GM23338 (cell line): ENCODE measurements at places on chromosomes 5 and 9. TPM values are rescaled to one million over a fixed set of nuclear protein-coding genes. Genes with fewer than 3 reads are reported as not detected.
A peak's percentile ranks its signal among the peaks of the same experiment; 100 is the strongest.

Gene CAMK4
- total RNA-seq: 5.0 and 7.3 TPM in 2 replicates

Gene ELAVL2
- 39.0 and 42.4 TPM in 2 replicates for total RNA-seq

Gene ZBED3
- 8.0 and 9.3 TPM in 2 replicates for total RNA-seq

Gene ZDHHC11B
- 1.2 and 1.3 TPM in 2 replicates for total RNA-seq

- DNase-seq: no peak
These were observed 282.3 kb downstream of the EPB41L4A start for GRCh38 chr5:112136773-112137172.

Gene BTNL9
- 2.8 and 3.4 TPM in 2 replicates for total RNA-seq

Gene SPDL1
- 33.5 and 79.6 TPM in 2 replicates for total RNA-seq

DNA sequence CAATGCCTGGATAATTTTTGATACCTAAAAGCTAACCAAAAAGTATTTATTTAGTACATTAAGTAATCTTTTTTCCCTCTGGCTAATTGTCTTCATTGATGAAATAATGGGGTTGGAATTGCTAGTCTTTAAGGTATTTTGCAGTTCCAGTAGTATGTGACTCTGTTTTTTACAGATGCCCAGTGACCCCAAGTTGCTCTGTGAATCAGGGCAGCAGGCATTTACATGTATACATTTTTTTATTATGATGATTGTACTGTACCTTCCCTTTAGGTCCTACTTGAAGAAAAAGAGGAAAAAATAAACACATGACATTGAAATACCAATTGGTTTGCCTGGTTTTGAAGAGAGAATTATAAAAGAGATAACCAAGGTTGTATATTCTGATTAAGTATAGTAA, 385.5 kb downstream of the ADGRV1 start:
- no peak for DNase-seq

Gene PBX3
- total RNA-seq: 50.5 and 83.1 TPM in 2 replicates

Gene OR1J1
- total RNA-seq: not detected in 2 replicates

DNA sequence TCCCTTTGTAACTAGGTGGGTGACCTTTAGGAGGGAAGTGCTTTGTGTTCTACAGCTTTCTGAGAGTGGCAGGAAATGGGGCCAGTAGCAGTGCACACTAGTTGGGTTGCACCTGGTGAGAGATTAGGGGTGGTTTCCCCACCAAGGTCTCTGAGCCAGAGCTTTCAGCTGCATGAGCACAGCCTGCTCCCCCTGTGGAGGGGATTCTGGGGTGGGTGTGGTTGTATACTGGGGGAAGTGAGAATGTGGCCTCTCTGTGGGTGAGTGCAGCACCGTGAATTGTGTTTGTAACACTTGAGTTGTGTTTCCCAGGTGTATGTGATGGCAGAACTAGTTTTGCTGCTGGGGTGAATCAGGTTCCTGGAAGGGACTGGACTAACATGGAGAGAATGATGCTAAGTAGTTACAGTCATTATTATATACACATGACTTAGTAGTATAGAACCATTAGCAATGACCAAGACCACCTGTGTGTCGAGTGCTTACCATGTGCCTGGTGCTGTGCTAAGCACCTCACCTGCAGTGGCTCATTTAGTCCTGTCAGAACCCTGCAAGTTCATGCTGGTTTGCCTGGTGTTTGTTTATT, 11.8 kb upstream of the CXXC5 start:
- DNase-seq: no peak

Gene MTRR
- 39.7 and 55.9 TPM in 2 replicates for total RNA-seq

- no peak for DNase-seq
These were observed 7.6 kb downstream of the OTULIN start for GRCh38 chr5:14672082-14672481.

Gene THBS4
- total RNA-seq: 13.7 and 23.2 TPM in 2 replicates

Gene LCN6
- total RNA-seq: not detected in 2 replicates

DNA sequence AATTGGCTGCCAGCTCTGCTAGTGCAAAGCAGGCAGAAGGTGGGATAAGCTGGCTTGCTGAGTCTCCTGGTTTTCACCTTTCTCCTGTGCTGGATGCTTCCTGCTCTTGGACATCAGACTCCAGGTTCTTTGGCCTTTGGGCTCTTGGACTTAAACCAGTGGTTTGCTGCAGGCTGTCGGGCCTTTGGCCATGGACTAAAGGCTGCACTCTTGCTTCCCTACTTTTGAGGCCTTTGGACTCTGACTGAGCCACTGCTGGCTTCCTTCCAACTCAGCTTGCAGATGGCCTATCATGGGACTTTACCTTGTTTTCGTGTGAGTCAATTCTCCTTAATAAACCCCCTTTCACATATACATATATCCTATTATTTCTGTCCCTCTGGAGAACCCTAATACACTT, 1293.9 kb upstream of the CDH6 start:
- DNase-seq: no peak

DNA sequence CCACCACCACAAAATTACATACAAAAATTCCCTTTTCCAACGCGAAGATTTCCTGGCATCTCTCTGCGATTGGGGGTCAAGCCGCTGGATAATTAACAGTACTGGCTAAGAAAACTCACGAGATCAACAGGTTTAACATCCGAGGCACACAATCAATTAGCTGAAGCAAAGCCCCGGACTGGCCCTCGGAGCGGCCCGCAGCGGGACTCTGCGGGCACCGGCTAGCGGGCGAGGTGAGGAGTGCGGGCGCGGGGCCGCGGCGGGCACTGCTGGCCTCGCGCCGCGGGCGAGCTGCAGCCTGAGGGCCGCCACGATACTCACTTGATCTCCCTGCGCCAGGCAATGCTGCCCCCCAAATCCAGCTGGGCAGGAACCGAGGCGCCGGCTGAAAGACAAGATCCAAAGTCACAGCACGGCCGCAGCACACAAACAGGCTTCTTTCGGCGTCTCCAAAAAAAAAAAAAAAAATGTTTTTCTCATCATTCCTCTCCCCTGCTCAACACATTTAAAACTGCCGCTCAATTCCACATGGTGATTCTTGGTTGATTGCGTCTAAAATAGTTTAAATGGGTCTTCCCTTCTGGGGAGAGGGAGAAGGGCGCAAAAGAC, 210.2 kb downstream of the MEF2C start:
- DNase-seq: peak; percentile 87

Gene CDH6
- 0.23 and 1.1 TPM in 2 replicates for total RNA-seq

DNA sequence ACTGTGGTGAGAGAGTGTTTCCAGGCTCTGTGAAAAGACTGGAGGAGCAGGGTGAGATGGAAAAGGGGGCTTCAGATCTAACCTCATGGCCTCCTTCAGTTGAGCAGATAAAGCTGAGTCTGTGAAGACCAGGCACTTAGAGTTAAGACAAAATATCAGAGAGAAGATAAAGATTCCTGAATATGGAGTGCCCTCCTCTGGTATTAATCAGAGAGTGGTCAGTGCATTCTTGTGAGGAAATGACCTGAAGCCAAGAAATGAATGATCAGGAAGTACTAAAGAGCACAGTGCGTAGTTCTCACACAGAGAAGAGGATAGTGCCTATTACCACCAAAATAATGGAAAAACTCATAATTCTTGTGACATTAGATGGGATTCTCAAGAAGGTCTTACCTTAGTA, 1417.0 kb upstream of the ACO1 start:
- DNase-seq: peak; percentile 29

- no peak for DNase-seq
These were observed 28.9 kb upstream of the PDCD1LG2 start for GRCh38 chr9:5481322-5482040.

DNA sequence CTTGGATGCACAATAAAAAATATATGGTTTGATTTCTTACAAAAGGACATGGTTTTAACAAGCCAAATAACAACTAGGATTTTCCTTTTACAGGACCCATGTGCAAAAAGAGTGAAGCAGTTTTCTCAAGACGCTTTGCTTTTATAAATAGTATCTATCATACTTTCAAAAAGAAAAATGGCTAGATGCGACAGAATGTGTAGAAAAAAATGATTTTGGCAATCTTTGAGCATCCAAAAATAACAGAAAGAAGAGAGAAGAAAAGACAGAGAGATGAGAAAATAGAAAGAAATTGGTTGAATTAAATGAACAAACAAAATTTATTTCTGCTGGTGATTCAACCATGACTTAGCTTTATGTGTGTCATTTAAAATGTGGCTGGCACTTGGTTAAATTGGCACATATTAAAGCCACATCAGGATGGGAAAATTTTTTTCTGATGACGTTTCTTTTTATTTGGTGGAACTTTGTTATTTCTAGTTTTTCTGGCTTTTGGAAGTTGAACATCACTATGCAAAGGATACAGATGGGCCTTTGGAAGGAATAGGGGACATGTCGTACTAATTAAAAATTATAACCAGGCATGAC, 35.6 kb upstream of the NREP start:
- DNase-seq: no peak

DNA sequence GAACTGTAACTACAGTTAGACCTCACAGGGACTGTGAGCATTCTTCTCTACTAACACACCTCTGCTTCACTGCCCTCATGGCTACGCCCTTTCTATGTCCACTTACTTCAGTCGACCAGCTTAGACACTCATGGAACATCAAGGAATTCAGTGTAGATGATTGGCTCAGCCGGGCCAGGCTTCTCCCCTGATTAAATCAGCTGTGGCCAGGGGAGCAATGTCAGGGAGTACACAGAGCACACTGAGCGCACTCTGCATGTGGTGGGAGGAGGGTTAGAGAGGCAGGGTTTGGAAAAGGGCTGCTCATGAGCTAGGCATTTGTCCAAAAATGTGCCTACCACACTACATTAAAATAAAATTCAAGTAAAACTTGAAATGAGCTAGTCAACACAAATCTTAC, 400.5 kb downstream of the ARRDC3 start:
- DNase-seq: no peak

DNA sequence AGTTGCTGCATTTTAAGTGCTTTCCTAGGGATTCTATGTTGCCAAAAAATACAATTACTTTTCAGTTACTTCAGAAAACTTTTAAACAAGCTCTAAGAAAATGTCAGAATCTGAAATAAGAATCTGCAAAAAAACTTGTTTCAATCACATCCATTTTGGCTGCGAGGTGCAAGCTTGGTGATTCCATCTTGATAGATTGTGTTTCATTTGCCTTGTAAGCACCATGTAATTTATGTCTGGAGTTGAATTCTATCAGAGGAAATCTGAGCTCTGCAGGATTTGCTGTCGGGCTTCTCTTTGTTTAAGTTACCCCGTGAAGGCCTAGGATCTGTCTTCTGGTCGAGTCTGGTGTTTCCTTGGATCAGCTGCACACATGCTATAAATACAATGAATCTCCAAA, 40.4 kb upstream of the MAN2A1 start:
- no peak for DNase-seq

DNA sequence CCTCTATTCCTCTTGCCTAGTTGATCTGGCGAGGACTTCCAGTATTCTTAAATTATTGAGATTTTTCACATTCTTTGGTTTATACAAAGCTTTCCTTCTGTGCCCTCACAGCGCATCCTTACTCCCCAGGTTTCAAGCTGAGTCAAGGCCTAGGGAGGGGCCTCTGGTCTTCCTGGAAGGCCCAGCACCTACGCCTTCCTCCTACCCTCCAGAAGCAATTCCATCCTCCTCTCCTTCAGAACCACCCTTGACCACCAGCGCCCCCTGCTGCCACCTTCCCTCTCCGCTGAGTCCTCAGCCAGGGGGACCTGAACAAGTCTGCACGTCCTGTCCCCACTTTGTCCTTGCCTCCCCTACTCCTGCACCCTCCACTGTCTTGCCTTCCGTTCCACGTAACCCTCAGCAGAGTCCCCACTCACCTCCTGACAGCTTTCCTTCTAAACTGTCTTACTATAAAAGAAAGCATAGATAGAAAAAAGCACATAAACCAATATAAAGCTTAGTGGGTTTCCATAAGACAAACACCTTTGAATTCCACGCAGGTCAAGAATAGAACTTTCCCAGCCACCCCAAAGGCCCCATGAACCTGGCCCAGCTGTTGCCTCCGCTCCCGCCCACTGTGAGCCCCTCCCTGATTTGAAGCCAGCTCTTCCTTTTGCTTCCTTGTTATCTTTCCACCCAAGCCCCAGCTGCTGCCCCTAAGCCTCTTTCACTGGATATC, 63.0 kb upstream of the CTSL start:
- DNase-seq: peak; percentile 94

Gene OR1J2
- total RNA-seq: not detected in 2 replicates

Gene MED7
- 9.7 and 11.6 TPM in 2 replicates for total RNA-seq

DNA sequence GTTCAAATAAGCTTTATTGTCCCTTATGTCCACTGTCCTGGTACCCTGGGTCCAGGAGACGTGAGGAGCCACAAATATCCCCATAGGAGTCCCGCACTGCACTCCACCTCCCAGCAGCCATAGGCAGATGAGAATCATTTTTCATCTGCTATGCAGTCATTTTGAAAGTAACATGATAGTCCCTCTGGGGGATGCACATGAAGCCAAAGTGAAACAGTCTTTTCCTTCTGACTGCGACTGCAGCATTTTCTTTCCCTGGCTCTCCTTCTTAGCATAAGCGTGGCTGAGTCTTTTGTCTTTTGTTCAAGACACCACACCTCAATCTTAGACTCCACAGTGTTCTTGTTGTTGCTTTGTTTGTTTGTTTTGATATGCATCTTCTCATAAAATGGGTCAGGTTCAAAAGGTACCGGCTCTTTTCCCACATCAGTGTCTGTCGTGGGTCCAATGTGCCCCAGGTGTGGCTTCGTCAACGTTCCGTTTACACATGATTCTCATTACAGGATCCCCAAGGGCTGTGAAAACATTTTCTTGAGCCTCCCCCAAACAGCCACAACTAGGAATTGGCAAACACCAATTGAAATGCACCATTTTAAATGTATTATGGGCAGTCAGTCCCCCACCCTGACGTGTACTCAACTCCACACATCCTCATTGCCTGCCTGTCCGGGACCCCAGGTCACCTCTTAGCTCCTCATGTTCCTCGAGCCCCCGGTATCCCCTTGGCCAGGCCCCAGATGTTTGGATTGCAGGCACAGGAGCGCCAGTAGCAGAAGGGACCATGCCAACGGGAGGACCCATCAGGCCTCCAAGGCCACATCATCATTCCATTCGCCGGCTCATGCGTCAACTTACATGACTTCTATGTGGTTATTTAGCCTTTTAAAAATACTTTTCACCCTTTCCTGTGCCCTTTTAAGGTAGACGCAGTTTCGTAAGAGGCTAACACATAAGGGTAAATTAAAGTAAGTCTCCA, 237.8 kb upstream of the DAPK1 start:
- DNase-seq: no peak

Gene KIAA0825
- 1.7 and 3.1 TPM in 2 replicates for total RNA-seq

- no peak for DNase-seq
These were observed 2117.9 kb upstream of the C9orf72 start for GRCh38 chr9:29691145-29691544.

Gene TOR2A
- total RNA-seq: 21.1 and 23.5 TPM in 2 replicates

Gene PCDHGB6
- total RNA-seq: 7.1 and 8.1 TPM in 2 replicates

GRCh38 chr9:99682870-99683269, 138.8 kb upstream of the NR4A3 start:
- DNase-seq: no peak

DNA sequence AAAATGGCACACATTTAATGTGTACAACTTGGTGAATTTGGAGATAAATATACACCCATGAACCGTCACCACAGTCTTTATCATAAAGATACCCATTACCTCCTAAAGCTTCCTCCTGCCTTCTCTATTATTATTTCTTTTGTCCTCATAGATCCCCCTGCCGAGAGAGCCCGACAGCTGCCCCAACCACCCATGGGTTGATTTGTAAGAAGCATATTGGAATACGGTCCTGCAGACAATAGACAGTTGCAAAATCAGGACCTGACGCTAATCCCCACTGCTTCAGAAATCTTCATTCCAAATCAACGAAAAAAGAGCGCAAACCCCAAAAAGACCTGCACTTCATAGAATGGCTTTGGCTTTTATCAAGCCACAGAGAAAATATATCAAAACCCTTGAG, 697.5 kb downstream of the SEMA5A start:
- DNase-seq: no peak
